ENCODE measurements at places on chromosomes 3 and 15.

DNA sequence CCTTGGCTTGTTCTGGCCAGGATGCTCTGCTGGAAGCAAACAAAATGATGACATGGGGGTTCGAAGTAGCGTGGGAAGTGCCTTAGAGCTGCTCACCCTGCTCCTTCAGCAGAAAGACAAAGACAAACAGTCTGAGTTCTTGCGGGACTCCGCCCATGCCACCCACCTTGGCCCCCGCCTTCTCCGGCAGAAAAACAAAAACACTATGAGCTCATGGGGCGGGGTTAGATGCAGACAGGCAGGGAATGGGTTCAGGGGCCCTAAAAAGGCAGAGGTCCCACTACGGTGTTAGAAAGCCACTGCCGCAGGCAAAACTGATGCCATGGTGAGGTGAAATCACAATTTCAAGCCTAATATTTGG, 9.7 kb upstream of the NCKIPSD start:
- DNase-seq = no peak

DNA sequence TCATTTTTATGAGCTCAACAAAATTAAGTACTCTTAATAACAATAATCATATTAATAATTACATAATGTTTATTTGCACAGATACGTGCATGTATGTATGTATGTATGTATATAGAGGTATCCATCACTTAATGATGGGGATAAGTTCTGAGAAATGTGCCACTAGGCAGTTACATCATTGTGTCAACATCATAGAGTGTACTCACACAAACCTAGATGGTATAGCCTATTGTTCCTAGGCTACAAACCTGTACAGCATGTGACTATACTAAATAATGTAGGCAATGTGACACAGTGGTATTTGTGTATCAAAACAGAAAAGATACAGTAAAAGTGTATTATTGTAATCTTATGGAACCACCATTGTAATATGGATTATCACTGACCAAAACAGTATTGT, 874.7 kb upstream of the GBE1 start:
- DNase-seq = no peak

DNA sequence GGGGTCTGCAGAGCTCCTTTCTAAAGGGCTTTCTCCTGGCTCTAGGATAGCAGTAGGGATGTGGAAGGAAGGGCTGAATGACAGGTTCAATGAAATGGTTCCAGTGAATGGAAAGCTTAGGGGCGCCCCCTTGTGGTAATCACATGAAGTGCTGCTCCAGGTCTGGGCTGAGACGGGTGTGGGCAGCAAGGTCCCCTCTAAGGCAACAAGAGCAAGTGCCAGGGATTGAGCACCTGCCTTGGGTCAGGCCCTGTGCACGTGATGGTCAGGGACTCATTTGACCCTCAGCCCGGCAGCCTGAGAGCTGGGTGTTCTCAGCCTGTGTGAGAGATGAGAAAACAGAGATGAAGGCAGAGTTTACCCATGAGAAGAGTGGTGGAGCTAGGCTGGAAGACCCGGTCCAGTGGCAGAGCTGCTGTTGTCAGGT, 12.1 kb upstream of the CX3CR1 start:
- peak; percentile 67 for DNase-seq

GRCh38 chr15:88707771-88708654, 69.2 kb downstream of the ISG20 start:
- DNase-seq = no peak

DNA sequence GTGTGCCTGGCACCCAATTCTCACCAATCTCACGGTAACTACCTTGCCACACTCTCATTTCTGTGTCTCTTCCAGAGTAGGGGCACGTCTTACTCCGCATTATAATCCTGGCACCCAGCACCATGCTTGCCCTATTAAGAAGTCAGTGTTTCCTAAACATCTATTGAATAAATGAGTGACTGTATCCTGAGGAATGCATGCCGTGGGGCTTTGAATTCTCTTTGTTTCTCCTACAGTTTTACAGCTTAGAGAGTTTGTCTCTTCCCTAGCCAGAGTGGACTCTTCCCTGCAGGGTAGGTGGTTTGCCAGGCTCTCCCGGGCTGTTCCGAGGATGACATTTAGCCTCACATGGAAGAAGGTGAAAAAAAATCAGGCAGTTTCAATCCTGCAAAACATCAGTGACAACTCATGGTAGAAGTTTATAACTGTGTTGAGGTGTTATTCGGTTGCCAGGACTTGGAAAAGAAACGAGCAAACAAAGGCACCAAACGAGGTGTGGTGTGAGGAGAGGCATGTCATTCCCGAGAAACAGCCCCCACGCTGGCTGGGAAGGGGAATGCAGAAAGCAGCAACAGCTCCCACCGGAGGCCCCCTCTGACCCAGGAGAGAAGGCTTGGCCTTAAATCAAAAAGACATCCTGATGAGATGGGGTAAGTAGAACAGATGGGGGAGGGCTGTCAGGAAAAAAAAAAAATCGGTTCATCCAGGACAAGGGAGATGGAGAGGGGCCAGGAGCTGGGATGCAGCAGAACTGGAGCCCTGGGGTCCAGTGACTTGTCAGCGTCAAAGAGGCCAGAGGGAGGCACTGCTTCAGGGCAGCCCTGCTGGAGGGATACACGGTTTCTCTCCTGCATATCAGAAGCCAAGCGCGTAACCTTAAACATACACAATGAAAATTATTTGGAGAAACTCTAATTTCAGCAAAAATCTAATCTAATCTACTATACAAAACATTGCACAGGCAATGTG, 168.4 kb upstream of the ARRDC4 start:
- no peak for DNase-seq

- DNase-seq = no peak
These were observed 13.4 kb upstream of the ZNF639 start for GRCh38 chr3:179309225-179310078.

GRCh38 chr3:195035345-195036202, 235.4 kb downstream of the XXYLT1 start:
- no peak for DNase-seq

DNA sequence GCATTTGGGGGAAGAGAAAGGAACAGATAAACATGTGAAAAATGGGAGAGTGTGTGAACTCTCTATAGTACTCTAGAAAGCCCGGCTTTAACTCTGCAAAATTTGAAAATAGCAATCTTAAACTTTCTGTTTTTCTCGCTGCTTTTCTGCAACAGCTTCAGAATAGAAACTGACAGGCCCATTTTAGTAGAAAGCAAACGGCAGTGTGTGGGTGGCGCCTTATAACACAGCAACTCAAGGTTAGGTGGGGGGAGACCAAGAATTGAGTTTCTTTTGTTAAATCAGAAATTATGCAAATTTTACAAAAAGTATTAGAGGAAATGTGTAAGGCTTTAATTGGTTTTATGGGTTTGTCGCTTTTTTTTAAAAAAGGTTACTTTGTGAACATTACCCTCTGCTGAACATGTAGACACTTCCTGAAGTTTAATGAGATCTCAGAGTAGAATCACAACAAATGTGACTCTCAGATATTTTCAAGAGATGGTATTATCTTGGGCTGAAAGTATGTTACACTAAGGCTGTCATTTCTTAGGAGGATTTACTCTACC, 107.0 kb downstream of the PTPRG start:
- no peak for DNase-seq

DNA sequence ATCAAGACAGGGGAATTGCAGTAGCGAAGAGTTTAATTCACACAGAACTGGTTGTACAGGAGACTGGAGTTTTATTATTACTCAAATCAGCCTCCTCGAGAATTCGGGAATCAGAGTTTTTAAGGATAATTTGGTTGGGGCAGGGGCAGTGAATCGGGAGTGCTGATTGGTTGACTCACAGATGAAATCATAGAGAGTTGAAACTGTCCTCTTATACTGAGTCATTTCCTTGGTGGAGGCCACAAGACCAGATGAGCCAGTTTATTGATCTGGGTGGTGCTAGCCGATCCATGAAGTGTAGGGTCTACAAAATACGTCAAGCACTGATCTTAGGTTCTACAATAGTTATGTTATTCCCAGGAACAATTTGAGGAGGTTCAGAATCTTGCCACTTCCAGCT, 5.3 kb upstream of the ZNF770 start:
- DNase-seq = no peak

- no peak for DNase-seq
These were observed 392.6 kb upstream of the TPM1 start for GRCh38 chr15:62649793-62650420.

DNA sequence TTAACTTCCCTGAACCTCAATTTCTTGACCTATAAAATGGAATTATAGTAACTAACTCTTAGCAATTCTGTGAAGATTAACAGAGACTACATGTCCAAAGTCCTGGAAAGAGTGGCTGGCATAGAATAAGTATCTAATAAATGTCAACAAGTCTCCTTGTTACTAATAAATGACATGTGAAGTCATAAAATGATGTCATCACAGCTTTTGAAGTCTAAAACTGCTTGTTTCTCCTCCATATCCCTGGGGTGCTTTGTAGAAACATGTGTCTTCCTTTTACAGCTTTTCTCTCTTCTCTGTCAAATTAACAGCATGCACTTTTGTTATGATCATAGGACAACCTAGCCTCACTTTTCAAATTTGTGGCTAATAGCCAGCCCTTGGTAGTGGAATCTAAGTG, 510.2 kb downstream of the NTRK3 start:
- no peak for DNase-seq

- DNase-seq = no peak
These were observed 957.1 kb downstream of the FHIT start for GRCh38 chr3:60294181-60294580.

DNA sequence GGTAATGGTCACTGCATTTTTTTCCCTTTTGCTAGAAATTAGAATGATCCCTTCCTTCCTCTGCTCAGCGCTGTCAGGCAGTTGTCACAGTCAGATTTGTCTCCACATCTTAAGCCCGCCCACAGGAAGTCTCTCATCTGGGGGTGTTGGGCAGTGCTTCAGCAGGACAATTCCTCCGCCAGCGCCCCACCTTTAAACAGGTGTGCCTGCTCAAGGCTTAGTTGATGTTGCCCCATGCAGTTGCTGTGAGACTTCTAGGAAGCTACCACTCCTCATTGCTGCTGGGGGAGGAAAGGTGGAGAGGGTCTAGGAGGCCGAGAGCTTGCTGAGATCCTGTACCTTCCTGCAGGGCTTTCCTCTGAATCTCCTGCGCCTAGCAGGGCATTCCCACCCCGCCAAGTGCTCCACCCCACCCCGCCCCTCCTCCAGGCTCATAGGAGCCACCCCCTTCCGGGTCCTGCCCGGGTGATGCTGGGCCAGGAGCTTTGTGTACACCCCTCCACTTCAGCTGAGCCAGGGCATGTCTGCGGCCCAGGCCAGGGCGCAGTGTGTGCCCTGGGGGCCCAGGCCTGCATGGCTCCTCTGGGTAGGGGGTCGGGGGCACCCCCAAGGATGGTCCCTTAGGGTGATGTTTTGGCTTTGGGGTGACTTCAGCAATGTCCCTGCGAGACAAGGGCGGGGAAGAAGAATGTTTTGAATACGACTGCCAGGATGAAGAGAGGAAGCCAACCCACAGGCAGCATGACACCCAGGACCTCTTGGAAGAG, 68.7 kb downstream of the TRAK1 start:
- no peak for DNase-seq

DNA sequence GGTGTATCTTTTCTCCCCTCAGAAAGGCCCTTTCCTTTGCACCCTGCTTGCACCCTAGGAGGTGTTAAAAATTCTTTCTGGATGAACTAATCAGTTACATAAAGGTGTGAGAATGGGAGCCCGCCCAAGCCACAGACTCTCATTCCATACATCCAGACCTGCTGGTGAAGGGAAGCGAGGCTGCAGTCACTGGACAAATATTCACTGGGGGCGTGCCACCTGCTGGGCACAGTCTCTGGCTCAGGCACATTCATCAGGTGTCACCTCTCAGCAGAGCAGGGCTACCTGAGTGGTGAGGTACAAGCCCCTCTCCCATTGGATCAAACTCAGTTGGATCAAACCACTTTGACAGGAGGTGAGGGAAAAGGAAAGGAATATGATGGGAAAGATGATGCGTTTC, 52.0 kb downstream of the NTRK3 start:
- DNase-seq = no peak

DNA sequence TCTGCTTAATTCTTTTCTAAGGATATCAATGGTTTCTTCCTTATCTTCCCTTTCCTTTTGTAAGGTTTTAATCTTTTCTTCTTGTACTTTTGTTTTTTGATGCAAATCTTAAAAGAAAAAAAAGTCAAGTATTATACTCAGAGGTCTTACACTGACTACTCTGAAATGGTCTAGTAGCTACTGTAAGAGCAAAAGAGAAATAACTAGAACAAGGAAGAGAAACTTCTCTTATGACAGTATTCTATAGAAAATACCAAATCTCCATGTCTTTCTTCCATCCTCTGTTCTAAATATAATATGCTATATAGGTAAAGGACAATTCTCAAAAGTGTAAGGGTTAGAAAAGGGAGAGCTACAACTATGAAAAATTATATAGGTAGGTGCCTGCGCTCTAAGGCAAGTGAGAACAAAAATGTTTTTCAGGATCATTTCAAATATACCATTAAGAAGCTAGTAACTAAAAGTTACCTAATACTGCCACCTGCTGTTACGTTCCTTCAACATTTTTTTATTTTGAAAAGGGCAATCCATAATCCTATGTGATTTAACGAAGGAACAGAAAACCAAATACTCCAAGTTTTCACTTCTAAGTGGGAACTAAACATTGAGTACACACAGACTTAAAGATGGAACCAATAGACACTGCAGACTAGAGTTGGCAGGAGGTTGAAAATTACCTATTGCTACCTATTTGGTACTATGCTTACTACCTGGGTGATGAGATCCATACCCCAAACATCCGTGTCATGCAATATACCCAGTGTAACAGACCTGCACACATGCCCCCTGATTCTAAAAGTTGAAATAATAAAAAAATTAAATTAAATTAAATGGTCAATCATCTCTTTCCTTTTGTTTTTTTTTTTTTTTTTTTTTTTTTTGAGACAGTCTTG, 36.7 kb downstream of the CIP2A start:
- DNase-seq = no peak

DNA sequence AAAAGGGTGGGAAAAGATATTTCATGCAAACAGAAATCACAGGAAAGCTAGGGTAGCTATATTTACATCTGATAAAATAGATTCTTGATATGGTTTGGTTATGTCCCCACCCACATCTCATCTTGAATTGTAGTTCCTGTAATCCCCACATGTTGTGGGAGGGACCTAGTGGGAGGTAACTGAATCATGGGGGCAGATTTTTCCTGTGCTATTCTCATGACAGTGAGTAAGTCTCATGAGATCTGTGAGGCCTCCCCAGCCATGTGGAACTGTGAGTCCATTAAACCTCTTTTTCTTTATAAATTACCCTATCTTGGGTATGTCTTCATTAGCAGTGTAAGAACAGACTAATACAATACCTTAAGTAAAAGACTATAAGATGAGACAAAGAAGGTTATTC, 558.1 kb downstream of the RSL24D1 start:
- DNase-seq = no peak

DNA sequence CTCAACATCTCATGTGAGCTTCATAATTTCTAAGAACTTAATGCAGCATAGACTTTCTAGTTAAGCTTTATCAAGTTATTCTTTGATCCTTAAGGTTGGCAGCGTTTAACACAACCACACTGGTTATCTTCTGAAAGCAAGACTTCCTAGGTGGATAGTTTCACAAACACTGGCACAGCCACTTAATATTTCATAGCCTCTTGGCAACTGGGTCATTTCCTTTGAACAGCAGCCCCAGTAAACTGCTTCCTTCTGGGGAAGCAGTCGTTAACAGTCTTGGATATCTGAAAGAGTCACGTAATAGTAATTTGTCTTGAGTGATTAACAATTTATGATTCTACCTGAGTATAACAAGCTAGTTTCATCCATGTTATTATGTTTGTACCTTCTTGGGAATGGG, 45.9 kb upstream of the ABHD10 start:
- no peak for DNase-seq

- no peak for DNase-seq
These were observed 11.4 kb upstream of the POMGNT2 start for GRCh38 chr3:43117257-43117656.
